ENCODE measurements at places on chromosomes 11 and 22.

DNA sequence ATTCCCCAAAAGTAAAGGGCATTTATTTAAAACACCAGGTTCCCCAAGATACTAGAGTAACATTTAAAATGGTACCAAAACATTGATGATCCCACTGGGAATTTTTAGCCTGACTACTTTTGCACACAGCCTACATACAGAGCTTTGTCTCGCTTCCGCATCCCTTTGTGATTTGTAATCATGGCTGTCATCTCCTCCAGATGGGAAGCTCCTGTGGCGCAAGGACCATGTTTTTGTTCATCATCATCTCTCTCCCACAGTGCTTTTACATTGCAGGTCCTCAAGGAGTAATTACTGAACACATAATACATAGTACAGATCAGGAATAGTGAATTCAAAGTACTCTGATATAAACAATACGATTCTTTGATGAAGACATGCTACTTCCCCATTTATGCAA lies 231.2 kb upstream of the MTNR1B start:
- DNase-seq = no peak

DNA sequence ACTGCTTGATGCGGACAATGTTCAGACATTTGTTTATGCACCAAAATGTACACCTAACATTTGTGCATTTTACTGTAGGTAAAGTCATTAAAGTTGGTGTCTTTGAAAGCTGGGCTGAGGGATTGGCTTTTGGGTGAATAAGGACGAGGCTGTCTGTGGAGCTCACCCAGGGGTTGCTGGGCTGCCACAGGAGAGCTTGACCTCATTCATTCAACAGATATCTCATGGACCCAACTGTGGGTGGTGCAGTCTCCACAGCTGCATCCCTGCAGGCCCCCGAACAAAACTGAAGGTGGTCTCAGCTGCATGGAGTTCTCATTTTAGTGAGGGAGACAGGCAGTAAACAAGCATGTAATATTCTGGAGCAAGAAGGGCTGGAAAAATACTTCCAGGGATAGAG lies 32.7 kb downstream of the SGSM3 start:
- DNase-seq = no peak

- DNase-seq = no peak
Observed at GRCh38 chr11:102583141-102583873, 41.8 kb downstream of the MMP20 start.

DNA sequence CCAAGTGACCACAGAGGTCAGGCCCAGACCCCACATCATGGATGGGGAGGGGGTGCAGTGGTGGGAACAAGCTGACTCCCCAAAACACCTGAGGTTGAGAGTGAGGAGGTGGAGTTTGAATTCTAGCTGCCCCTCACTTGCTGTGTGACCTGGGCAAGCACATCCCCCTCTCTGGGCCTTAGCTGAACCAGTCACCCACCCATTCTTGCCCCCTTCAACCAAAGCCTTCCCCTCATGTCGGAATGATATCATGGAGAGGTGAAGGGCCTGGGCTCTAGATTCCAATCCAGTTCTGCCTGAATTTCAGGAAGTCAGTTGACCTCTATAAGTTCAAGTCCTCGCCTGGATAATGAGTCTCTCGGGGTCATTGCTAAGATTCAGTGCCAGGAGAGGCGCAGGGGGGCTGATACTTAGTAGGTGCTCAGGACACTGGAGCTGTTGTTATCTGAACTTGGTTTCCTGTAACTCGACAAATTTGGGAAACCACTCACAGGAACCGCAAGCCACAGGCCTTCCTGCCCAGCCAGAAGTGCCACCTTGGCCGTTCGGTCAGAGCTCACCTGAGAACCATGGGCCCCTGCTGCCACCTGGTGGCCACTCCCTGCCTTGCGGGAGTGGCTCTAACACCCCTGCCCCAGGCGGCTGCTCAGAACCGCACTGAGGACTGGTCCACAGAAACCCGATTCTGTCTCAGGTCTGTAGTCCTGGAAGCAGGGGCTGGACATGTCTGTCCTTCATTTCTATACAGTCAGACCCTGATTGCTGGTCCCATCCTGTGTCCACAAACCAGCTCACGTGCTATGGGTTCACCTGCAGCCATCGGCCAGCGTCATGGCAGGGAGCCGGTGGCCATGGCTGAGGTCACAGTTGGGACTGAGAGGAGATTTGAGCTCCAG lies 6.9 kb downstream of the CDC42EP1 start:
- DNase-seq = peak; percentile 93

DNA sequence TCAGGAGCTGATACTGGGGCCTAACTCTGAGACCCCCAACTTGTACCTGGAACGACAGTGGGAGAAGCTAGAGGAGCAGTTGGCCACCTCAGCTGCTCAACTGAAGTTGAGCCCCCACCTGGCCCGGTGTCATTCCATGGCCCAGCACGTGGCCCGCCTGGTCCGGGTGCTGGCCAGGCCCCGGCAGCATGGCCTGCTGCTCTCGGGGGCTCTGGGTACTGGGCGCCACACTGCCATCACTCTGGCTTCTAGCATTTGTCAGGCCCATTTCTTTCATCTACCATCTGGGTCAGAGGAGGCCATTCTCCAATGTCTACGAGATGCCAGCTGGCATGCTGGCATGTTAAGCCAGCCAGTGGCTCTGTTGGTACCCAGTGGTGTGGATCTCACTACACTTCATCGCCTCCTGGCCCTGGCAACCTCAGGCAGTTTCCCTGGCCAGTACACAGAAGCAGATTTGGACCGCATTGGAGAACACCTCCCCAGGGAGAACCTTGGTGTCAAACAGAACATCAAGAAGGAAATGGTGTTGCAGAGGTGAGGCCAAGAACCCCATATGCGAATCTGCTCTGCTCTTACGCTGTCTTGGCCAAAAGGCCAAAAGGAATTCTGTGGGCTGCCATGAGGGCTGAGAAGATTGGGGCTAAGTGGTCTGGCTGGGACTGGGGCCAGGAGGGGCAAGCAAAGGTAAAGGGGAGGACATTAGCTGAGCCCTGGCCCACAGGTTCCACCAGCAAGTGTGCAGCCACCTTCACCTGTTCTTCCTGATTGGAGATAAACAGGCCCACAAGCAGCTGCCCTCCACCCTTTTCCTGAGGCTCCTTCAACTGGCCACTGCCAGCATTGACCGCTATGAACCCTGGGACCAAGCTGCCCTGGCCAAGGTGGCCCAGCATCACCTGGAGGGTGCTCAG lies 45.4 kb downstream of the RRP8 start:
- no peak for DNase-seq

GRCh38 chr11:130295657-130296056 lies 19.1 kb downstream of the ZBTB44 start:
- DNase-seq = no peak

DNA sequence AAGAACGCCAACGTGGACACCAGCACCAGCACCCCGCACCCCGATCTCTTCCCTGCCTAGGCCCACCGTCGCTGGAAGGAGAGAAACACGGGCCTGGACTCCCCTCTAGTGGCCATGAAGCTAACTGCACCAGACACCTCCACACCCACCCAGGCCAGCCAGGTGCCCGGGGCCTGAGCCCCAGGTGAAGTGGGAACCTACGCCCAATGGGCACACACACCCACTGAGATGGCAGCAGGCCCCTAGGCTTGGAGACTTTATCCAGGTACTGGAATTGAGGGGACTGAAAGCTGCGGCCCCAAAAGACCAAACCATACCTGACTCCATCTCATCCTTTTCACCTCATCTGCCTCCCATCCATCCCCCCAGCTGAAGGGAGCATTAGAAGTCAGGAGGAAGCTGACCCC lies 81.0 kb downstream of the BUD13 start:
- peak; percentile 78 for DNase-seq

DNA sequence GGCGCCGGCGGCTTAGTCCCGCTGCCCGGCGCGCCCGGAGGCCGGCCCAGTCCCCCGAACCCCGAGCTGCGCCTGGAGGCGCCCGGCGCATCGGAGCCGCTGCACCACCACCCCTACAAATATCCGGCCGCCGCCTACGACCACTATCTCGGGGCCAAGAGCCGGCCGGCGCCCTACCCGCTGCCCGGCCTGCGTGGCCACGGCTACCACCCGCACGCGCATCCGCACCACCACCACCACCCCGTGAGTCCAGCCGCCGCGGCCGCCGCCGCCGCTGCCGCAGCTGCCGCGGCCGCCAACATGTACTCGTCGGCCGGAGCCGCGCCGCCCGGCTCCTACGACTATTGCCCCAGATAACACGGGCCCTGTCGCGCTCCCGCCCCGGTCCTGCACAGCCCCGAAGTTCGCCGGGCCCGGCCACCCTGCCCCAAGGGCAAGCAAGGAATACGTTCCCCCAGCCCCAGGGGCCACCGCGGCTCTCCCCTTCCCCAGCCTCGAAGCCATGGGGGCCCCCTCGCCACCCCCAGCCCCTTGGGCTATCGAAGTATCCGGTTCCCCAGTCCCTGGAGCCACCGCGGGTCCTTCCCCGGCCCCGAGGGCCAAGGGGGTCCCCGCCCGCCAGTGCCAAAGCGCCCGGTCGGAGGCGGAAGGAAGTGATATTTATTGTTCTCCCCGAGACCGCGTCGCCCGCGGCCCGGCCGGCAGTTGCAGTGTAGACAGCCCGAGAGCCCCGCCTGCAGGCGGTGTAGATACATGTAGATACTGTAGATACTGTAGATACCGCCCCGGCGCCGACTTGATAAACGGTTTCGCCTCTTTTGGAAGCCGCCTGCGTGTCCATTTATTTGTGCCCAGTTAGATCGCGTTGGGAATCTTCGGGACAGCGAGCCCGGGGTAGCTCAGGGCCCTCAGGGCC lies 6.2 kb downstream of the TBX1 start:
- DNase-seq = peak; percentile 88

GRCh38 chr11:84243629-84244263 lies 957.6 kb upstream of the CCDC90B start:
- no peak for DNase-seq

GRCh38 chr22:33811208-33811607 lies 109.1 kb downstream of the LARGE1 start:
- no peak for DNase-seq

- DNase-seq = peak; percentile 66
Observed at GRCh38 chr11:67545280-67545679, 22.0 kb upstream of the CABP2 start.

DNA sequence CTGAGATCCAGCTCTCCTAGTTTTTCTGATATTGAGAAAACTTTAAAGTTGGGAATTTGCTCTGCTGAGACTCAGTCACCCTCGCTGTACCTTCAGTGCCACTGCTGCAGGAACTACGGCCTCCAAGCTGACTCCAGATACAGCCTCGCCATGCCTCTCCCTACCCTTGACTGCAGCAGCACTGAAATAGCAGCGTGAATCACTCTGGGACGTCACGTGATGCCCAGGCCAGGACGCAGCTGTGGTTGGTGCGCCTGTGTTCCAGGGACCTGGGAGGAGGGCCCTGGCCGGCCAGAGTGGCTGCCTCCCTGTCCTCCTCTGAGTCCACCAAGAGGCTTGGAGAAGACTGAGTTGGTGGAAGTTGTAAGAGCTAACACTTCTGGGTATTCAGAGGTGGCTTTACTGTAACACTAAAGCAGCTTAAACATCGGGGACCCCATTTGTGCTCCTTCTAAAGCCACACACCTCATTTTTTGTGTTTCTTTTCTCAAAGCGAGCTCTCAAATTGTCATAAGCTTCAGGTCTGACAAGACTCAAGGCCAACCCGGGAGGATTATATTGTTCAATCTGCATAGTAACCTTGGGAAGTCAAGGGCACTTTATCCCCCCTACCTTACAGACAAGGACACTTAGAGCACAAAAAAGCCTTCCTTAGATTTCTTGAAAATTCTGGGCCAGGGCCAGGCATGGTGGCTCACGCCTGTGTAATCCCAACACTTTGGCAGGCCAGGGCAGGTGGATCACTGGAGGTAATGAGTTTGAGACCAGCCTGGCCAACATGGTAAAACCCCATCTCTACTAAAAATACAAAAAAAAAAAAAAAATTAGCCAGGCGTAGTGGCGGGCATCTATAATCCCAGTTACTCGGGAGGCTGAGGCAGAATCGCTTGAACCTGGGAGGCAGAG lies 4.2 kb upstream of the STIP1 start:
- DNase-seq = peak; percentile 86

DNA sequence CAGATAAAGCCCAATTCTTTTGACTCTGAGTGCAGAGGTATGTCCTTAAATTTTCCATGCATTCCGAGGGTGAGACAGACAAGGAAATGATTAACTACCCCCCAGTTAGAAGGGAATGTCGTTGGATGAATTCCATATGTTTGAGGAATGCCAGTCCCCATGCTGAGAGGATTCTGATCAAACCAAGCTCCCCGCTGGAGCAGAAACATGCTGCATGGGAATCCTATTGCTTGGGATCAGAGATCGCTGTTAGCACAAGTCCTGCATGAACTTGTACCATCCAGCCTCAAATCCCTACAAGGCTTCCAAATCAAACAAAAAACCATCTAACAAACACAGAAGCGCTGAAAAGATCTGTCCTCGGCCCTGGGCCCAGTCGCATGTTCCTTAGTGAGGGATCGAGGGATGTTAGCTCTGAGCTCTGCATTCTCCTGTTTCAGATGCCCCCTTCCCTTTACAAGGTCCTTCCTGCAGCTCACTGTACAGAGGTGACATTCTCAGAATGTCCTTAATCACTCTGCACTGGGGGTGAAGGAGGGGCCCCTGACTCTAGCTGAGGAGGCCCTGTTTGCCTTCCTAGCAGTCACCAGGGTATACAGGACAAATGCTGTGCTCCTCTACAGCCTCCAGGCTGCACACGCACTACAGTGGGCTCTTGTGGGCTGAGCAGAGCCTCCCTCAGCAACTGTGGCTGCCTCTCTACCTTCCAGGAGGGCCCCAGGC lies 353.4 kb downstream of the TENM4 start:
- no peak for DNase-seq

GRCh38 chr11:12330485-12331231 lies 46.7 kb upstream of the PARVA start:
- peak; percentile 55 for DNase-seq

DNA sequence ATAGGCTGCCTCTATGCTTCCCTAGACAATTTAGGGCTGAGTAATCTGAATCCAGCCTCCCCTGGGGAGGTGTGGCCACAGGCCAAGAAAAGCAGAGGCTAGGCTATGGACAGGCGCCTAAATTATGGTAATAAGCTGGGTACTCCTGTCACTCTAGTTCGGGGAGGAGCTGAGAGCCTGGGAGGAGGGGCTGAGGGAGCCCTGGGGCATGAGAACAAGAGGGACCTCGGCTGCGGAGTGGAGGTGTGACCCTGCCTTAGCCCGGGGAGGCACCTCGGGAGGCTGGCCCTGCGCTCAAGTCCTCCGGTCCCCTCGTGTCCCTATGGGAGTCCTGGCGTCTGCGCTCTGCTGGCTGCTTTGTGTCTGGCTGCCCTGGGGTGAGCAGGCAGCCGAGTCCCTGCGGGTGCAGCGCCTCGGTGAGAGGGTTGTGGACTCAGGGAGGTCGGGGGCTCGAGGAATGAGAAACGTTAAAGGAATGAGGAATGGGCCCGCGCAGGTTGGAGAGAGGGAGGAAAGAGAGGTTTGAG lies at the start of gene OTOG:
Gene OTOG (plus strand): TSS at position 209 of the 527 bp plus-strand sequence. CDS start 114 bp downstream, at position 323.
- no peak for DNase-seq

- DNase-seq = peak; percentile 77
Observed at GRCh38 chr22:40348025-40348658, 1.8 kb downstream of the ADSL start.
